Ureter (tissue), 1 donor: ENCODE measurements at places on chromosomes 5 and 9. TPM values are rescaled to one million over a fixed set of nuclear protein-coding genes. Genes with fewer than 3 reads are reported as not detected.

The DBH gene
- total RNA-seq: not detected

The TMEM215 gene
- total RNA-seq: not detected

The MRPS2 gene
- total RNA-seq: 34.5 TPM

The ASB6 gene
- 18.8 TPM for total RNA-seq

The ORM2 gene
- total RNA-seq: not detected

The SSNA1 gene
- total RNA-seq: 58.3 TPM

The IL4 gene
- not detected for total RNA-seq

The OLFML2A gene
- 13.1 TPM for total RNA-seq

The ZFP37 gene
- 4.3 TPM for total RNA-seq

The TMEM252 gene
- total RNA-seq: not detected

The NTMT1 gene
- total RNA-seq: 31.2 TPM

The KIAA0825 gene
- total RNA-seq: 5.9 TPM

The SCGB3A1 gene
- 1.4 TPM for total RNA-seq

The SV2C gene
- 0.60 TPM for total RNA-seq
